ENCODE measurements at places on chromosomes 7 and 10. TPM values are rescaled to one million over a fixed set of nuclear protein-coding genes. Genes with fewer than 3 reads are reported as not detected.

GPR15LG gene
- not detected for total RNA-seq

GRCh38 chr7:83931968-83932367 is 262.6 kb downstream of the SEMA3A start:
- DNase-seq, result no peak

SMO gene
- total RNA-seq, result 12.6 TPM

DNA sequence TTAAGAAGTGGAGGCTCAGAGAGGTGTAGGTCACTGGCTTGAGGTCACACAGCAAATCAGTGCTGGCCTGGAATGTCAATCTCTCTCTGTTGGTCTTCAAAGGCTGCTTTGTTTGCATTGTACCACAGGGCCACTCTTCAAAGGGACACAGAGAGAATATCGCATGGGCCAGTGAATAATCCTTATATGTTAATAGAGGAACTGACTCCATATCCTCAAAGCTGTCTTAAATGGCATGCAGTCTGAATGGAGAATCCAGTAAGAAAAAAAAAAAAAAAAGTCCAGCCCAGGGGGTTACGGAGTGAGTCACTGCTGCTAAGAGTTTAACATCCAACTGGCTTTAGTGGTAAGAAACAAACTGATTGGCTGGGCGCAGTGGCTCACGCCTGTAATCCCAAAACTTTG is 54.1 kb downstream of the NRAP start:
- no peak for DNase-seq

GRCh38 chr7:112970771-112971170 is 115.9 kb downstream of the GPR85 start:
- no peak for DNase-seq

DNA sequence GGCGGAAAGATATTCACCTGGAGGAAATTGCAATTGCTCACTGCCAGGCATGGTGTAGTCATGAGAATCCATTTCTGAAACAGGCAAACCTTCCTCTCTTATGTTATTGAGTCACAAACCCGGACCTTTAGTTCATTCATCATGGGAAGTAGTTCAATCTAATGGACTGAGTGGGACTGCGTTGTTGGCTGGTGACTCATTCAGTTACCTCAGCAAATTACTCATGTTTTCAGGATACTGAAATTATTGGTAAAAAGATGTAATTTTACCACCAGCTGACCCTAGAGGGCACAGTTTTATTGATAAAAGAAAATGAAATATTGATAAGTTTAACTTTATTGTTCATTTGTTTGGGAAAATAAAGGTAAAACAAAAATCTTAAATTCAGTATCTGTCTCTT is 1194.4 kb upstream of the SORCS1 start:
- peak; percentile 76 for DNase-seq

SAMD8 gene
- total RNA-seq, result 51.5 TPM

GRCh38 chr7:155166673-155167370 is 96.7 kb downstream of the HTR5A start:
- peak; percentile 93 for DNase-seq

- no peak for DNase-seq
These were observed 22.9 kb downstream of the SORCS1 start for GRCh38 chr10:107141524-107142061.

- DNase-seq, result peak; percentile 61
These were observed 202.8 kb downstream of the IPMK start for GRCh38 chr10:58064714-58065528.

GRCh38 chr10:132600416-132600815 is 62.8 kb downstream of the INPP5A start:
- no peak for DNase-seq

DNA sequence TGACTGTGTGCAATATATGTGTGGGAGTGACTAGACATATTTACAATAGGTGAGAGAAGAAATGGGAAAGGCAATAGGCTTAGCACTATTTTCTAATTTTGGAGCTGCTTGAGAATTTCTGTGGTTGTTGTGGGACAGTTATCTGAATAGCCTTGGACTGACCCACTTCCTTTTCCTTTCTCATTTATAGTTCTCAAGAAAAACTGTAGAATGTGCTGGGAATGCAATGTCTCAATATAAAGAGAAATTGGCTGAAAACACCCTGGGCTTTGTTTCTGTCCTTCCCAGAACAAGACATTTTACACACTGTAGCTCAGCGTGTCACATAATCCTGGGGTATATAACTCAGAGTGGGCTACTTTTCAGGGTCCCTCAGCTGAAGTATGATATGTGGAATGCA is 153.0 kb upstream of the RHOBTB1 start:
- peak; percentile 81 for DNase-seq
